Activated CD4-positive, alpha-beta memory T cell treated with anti-CD3 and anti-CD28 coated beads, Interleukin-2, amount 10 ng/mL, durations not matched to agents 7 days and 5 days (primary cell): ENCODE measurements at places on chromosomes 13 and 19.

DNA sequence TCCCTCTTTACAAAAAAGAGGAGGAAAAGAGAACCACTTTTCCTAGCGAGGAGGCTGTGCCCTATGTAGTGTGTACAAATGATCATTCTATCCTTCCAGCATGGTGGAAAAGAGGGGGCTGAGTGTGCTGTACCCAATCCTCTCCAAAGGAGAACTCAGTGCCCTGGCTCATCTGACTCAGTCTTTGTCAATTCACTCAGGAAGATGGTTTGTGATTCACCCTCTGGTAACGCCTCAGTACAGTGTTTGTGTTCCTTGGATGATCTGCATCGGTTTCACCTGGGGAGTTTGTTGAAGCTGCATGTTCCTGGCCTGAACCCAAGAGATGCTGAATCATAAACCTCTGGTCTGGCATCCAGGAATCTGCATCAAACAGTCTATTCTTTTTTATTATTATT is 18.3 kb upstream of the ENOX1 start:
- peaks cover 9% of the 10 kb centered on the region for H3K4me1 ChIP-seq
- no peak for DNase-seq
- peaks cover 21% of the 10 kb centered on the region for H3K27me3 ChIP-seq
- H3K4me3 ChIP-seq: no peak overlapping the region

GRCh38 chr13:110463871-110464510 is 97.5 kb downstream of the RAB20 start:
- H3K27ac ChIP-seq: no peak overlapping the region
- no peaks in the 10 kb centered on the region for H3K36me3 ChIP-seq
- H3K4me1 ChIP-seq: peaks cover 3% of the 10 kb centered on the region
- no peak overlapping the region for H3K4me3 ChIP-seq
- no peak for DNase-seq
- H3K27me3 ChIP-seq: peaks cover 12% of the 10 kb centered on the region

GRCh38 chr13:77510156-77510555 is 25.4 kb upstream of the SCEL start:
- no peak for DNase-seq
- no peak overlapping the region for H3K27ac ChIP-seq
- H3K4me1 ChIP-seq: peaks cover 6% of the 10 kb centered on the region
- no peak overlapping the region for H3K4me3 ChIP-seq

GRCh38 chr13:51781246-51782022 is 22.5 kb downstream of the DHRS12 start:
- peaks cover 11% of the 10 kb centered on the region for H3K4me1 ChIP-seq
- H3K27ac ChIP-seq: no peak overlapping the region
- no peak overlapping the region for H3K4me3 ChIP-seq
- DNase-seq: no peak
- no peaks in the 10 kb centered on the region for H3K27me3 ChIP-seq
- no peaks in the 10 kb centered on the region for H3K36me3 ChIP-seq

GRCh38 chr13:50720861-50721671 is 122.4 kb downstream of the DLEU7 start:
- no peaks in the 10 kb centered on the region for H3K4me1 ChIP-seq
- H3K4me3 ChIP-seq: no peak overlapping the region
- no peaks in the 10 kb centered on the region for H3K36me3 ChIP-seq
- H3K27ac ChIP-seq: no peak overlapping the region
- no peak for DNase-seq

DNA sequence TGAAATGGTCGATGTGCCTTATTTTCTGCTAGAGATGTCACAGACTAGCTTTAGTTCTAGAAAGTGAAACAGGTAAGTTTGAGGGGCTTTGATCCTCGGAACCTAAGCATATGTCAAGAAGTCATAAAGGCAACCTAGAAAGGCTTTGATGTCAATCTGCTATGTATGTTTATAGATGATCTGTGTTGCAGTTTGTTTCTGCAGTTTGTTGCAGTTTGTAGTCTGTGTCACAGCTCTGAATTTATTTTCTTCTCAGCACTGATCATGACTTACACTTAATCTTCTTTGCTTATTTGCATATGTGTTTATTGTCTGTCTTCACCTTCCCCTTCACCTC is 5.9 kb downstream of the LSM14A start:
- DNase-seq: no peak
- no peak overlapping the region for H3K27ac ChIP-seq
- H3K27me3 ChIP-seq: no peaks in the 10 kb centered on the region

DNA sequence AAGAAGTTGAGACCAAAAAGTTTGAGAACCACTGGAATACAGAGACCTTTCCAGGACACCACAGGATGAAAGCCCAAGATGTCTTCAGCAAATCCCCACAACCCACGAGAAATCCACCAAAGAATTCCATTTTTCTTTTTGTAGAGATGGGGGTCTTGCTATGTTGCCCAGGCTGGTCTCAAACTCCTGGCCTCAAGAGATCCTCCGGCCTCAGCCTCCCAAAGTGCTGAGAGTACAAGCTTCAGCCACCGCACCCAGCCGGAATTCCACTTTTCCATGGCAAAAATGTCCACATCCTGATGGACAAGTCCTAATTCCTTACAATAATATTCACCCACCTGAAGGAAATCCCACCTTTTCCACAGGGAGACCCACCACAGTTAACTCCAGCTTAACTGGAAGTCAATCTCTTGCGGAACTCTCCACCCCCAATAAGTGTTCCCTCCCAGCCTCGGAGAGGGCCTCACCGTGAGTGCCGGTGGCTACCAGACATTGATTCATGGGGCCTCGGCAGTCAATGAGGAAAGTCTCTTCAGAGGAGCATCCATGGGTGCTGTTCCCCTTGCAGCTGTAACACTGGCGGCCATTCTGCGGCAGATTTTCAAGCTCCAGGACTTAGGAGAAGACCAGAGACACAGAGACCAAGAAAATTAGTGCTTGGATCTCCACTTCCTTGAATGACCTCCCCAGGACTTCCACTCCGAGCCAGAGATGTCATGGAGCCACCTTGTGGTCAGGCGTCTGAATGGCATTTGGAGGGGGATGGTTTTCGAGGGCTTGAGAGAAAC is 12.3 kb upstream of the CADM4 start:
- no peak overlapping the region for H3K4me3 ChIP-seq
- no peaks in the 10 kb centered on the region for H3K27me3 ChIP-seq
- H3K4me1 ChIP-seq: peaks cover 4% of the 10 kb centered on the region
- peak; percentile 56 for DNase-seq
- H3K27ac ChIP-seq: no peak overlapping the region

DNA sequence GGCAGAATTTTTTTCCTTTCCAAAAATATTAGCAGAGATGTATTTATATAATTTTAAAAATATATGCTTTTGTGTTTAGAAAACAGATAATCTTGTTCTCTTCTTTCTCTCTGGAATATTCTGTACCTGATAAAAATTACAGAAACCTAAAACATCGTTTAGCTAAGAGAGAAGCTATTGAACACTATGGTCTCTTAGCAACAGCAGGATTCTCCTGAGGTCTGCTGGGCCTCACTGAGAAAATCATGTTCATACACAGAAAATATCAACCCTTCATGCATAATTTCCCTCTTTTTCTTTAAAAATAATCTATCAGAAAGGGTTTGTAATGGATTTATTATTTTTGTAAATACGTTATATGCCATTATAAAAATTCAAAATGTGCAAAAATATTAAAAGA is 242.2 kb downstream of the DCLK1 start:
- DNase-seq: no peak
- H3K4me1 ChIP-seq: no peaks in the 10 kb centered on the region
- H3K36me3 ChIP-seq: no peaks in the 10 kb centered on the region
- H3K27ac ChIP-seq: no peak overlapping the region
- no peak overlapping the region for H3K4me3 ChIP-seq

DNA sequence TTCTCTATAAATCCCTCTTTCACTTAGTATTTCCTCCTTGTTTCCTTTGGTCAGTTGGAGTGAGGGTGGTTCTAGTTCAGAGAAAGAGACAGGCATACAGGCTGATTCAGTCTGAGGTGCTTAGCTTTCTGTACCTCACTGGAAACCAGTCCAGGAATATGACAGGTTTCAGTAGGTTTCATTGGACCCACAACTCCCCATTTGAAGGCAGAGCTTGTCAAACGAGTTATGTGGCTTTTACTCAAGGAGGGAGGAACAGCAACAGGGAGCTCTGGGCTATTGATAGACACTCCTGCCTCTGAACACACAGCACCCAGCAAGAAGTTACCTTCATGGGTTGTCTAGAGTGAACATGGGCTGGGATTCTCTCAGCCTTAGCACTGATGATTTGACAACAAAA is 14.5 kb downstream of the ACTN4 start:
- peaks cover 87% of the 10 kb centered on the region for H3K4me1 ChIP-seq
- H3K27ac ChIP-seq: no peak overlapping the region
- DNase-seq: no peak
- no peaks in the 10 kb centered on the region for H3K27me3 ChIP-seq
- H3K36me3 ChIP-seq: peaks cover 55% of the 10 kb centered on the region
- H3K4me3 ChIP-seq: no peak overlapping the region

DNA sequence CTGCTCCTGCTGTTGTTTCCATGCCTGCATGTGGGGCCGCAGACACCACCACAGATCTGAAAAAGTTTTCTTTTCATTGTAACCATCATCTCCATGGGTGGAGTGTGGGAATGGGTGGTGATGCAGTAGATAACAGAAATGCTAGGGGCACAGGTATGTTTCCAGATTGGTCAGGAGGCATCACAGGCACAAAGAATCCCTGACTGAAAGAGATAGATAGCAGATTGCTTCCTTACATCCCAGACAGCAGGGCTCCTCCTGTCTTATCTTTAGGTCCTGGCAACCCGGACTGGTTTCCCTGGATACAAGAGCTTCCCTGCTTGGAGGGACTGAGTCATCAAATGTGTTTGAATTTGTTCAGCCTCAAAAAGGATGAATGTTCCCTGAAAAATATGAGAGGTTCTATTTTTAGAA is 1937.6 kb downstream of the PCDH9 start:
- no peaks in the 10 kb centered on the region for H3K27me3 ChIP-seq
- H3K27ac ChIP-seq: no peak overlapping the region
- no peak for DNase-seq
- H3K4me1 ChIP-seq: no peaks in the 10 kb centered on the region
- H3K4me3 ChIP-seq: no peak overlapping the region
- no peaks in the 10 kb centered on the region for H3K36me3 ChIP-seq

- no peaks in the 10 kb centered on the region for H3K27me3 ChIP-seq
- no peaks in the 10 kb centered on the region for H3K36me3 ChIP-seq
- H3K4me3 ChIP-seq: no peak overlapping the region
- no peak overlapping the region for H3K27ac ChIP-seq
Observed at GRCh38 chr13:88800505-88800904, 1129.3 kb downstream of the SLITRK5 start.

DNA sequence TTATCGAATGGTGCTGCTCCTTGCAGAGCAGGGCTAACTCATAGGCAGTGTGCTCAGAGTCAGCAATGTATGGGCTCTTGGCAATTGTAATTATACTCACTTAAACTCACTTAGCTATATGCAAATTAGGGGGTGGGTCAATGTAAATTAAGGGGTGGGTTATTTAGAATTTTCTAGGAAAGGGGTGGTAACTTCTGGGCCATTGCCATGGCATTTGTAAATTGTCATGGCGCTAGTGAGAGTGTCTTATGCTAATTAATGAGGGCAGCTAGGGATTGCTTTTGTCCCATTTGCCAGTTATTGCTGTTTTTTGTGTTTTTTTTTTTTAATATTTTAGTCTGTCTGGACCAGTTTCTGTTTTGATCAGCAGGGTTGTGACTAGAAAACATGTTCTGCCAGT is 68.4 kb downstream of the DIAPH3 start:
- no peak overlapping the region for H3K4me3 ChIP-seq
- H3K4me1 ChIP-seq: peaks cover 4% of the 10 kb centered on the region

DNA sequence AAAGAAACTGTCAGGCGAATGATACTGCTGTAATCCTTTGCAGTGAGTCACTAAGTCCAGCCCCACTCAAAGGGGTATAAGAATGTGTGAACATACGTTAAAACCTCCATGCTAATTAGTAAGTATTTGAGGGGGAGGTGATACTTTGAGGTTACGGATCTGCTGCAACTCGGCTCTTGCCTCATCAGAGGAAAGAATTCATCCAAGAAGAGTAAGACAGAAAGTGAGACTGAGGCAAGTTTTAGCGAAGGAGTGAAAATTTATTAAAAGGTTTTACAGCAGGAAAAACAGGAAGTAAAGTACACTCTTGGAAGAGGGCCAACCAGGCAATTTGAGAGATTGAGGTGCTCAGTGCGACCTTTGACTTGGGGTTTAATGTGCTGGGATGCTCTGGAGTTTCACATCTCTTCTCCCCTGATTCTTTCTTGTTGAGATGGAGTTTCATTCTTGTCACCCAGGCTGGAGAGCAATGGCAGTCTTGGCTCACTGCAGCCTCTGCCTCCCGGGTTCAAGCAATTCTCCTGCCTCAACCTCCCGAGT is 9.8 kb downstream of the CLEC4M start:
- H3K4me1 ChIP-seq: peaks cover 12% of the 10 kb centered on the region
- no peaks in the 10 kb centered on the region for H3K36me3 ChIP-seq
- no peak for DNase-seq
- no peak overlapping the region for H3K4me3 ChIP-seq

- H3K4me1 ChIP-seq: no peaks in the 10 kb centered on the region
- no peak overlapping the region for H3K27ac ChIP-seq
- DNase-seq: no peak
- no peaks in the 10 kb centered on the region for H3K36me3 ChIP-seq
Observed at GRCh38 chr13:94495806-94496205, 16.3 kb upstream of the DCT start.

DNA sequence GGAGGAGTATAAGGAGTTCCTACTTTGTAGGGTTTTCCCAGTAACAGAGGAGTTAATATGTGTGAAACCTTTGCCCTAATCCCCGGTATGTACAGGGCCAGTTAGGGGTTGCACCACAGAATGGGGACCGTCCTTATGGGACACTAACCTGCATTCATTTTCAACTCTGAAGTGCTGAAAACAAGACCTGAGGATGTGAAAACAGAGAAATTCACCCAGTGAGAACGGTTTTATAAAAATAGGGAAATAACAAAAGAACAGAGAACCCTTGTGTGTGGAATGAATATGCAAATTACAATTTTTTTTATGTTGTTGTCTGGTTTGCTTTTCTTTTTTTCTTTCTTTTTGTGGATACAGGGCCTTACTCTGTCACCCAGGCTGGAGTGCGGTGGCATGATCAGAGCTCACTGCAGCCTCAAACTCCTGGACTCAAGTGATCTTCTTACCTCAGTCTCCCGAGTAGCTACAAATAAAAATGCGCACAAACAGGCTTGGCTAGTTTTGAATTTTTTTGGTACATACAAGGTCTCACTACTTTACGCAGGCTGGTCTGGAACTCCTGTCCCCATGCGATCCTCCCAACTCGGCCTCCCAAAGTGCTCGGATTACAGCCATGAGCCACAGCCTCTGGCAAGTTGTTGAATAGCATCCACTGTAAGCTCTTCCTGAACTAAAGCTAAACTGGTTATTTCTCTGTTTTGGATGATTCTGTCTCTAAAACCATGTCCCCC is 10.6 kb downstream of the CLC start:
- H3K27me3 ChIP-seq: peaks cover 35% of the 10 kb centered on the region
- H3K36me3 ChIP-seq: no peaks in the 10 kb centered on the region
- no peak for DNase-seq
- H3K4me1 ChIP-seq: no peaks in the 10 kb centered on the region
- no peak overlapping the region for H3K27ac ChIP-seq
- no peak overlapping the region for H3K4me3 ChIP-seq

DNA sequence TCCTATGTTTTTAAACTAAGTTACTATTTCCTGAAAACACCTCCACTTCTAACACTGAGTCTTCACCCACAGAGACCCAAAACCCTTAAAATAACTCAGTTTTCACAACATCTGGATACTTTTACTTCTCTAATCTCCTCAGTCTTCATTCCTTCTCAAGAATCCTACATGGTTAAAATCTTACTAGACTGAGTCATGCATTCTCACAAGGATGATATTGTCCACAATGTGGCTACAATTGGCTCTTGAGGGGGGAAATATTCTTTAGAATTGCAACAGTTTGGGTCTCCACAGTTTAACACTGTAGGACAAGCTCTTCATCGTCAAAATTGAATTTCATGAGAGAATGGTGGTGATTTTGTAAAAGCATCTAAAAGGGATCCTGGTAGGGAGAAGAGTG is 397.1 kb downstream of the SLITRK5 start:
- no peaks in the 10 kb centered on the region for H3K27me3 ChIP-seq
- no peak overlapping the region for H3K4me3 ChIP-seq
- no peak for DNase-seq
- H3K4me1 ChIP-seq: no peaks in the 10 kb centered on the region
- H3K27ac ChIP-seq: no peak overlapping the region
